ENCODE measurements at places on chromosomes 12 and 14.

DNA sequence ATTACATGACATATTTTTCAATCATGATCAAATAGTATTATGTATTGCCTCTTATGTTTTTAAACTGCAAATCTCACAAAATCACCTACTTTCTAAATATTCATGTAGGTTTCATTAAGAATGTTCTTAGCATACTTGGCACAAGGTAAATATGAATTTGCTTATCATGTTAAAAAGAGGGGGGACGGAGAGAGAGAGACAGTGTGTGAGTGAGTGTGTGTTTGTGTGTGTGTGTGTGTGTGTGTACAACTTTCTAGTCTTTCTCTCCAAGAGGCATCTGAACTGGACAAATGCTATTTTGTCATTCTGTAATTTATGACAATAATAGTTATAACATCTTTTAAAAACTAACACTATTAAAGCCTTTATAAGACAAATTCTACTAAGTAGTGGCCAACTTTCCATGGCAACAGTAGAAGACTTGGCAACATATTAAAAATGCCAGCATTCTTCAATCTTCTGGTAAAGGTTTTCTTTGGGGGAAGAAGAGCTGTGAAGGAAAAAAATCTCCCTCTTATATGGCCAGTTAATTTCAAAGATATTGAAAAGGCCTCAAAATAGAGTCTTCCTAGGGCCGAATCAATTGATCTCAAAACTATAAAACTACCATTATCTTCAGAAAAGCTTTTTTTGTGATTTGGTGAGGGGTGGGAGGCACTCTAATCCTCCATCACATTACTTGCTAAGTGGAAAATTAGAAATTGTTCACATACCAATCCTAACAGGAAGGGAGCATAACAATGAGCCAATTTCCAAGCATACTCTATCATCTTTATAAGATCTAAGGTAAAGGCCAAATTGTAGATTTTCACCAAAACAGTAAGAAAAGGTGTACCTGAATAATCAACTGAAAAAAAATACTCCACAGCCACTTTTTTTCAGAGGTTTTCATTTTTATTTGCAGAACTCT, 28.2 kb downstream of the CDK17 start:
- no peak for DNase-seq

DNA sequence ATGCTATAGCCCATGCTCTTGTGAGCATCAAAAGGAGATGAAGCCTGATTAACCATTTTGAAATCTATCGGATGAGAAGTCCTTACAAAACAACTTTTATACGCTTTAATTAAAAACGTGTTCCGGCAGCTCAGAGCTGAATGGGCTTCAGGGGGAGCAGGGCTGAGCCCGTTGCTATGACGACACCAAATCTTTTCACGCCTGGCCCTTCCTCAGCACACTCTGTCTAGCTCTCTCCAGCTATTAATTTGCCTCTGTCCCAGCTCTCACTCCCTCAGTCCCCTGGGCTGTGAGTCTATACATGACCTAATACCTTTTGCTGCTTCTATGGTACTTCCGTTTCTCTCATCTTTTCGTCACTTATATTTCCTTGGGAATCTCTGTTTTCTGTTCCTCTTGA, 15.8 kb downstream of the FOXA1 start:
- DNase-seq: no peak

- DNase-seq: no peak
These were observed 162.6 kb upstream of the PLEKHG7 start for GRCh38 chr12:92539976-92540781.

DNA sequence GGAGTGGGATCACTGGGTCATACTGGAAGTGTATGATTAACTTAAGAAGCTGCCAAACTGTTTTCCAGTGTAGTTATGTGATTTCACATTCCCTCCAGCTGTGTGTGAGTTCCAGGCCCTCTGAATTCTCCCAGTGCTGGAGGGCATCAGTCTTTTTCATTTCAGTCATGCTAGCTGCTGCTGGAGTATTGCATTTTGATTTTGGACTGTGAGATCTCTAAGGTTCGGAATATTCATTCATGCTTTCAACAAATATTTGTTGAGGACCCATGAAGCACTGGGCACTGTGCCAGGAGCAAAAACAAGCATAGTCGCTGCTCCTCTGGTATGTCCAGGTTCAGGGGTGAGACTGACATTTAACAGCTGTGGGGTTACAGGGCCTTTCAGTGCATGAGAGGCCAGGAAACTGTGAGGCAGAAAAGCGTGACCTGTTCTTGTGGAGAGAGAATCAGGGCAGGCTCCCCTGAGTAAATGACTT, 133.2 kb downstream of the SCARB1 start:
- DNase-seq: no peak

GRCh38 chr12:120666571-120667390, 20.2 kb upstream of the MLEC start:
- DNase-seq: no peak

DNA sequence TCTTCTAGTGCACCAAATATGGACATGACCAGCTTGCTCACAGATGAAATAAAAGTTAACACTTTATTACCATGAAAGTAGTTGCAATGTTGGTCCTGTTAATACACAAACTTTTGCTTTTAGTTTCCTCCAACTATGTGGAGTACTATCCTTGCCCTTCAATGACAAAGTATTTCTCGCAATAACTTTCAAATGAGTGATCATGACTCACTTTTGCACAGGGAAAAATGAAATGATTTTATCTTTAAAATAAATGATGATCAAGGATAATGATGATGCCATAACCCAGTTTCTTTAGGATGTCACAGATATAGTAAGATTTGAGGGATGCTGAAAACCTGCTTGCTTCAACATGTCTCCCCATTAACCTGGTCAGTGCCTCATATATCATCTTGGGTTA, 254.0 kb upstream of the KITLG start:
- DNase-seq: no peak

DNA sequence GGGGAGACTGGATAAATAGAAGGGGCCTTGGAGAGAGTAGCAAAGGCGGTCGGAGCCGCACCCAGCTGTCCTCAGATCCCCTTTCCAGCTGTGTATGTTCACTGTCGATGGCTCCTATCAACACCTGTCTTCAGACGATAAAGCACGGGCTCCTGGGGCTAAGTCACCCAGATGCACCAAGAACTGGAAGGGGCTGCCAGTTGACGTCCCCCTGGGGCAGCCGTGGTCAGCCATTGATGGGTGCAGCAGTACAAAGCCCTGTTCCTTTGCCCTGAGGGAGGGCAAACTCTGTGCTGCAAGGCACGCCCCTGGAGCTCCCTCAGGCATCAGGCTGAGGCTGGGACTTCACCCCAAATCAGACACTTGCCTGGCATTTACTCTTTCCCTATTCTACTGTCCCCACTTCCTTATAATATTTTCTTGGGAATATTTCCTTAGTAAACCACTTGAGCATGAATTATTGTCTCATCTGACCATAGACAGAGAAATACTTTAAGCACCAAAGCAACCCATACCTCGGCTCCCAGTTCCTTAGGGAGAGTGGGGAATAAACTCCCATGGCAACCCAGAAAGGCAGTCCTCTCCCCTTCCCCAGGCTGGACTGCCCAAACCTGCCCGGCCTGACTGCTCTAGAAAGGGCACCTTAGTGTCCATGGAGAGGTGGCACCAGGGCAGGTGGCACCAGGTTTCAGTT, 59.6 kb upstream of the SCN8A start:
- DNase-seq: no peak

DNA sequence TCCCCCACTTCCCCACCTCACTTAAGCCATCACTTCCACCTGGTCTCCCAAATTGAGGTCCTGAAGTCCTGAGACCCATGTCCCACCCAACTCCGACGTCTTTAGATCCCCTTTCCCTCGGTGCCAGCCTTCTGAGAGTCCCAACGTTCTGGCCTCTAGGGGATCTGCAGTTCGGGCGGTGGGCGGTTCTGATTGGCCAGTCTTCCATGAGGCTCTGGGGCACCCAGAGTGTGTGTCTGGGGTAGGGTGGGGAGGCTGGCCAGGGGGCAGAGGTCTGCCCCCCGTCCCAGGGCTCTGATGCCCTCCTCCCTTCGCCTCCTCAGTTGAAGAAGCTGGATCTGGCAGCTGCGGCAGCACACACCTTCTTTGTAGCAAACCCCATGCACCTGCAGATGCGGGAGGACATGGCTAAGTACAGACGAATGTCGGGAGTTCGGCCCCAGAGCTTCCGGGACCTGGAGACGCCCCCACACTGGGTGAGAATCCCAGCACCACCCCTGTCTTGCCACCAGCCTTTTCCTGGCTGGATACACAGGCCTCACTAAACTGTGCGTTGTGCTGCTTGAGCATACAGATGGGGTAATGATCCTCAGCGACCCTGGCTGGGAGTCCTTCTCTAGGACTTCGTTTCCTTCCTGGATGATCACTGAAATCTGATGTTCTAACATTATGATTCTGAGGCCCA, 1.5 kb downstream of the P3H3 start:
- DNase-seq: no peak

GRCh38 chr14:34032720-34033119, 81.8 kb upstream of the EGLN3 start:
- DNase-seq: no peak

DNA sequence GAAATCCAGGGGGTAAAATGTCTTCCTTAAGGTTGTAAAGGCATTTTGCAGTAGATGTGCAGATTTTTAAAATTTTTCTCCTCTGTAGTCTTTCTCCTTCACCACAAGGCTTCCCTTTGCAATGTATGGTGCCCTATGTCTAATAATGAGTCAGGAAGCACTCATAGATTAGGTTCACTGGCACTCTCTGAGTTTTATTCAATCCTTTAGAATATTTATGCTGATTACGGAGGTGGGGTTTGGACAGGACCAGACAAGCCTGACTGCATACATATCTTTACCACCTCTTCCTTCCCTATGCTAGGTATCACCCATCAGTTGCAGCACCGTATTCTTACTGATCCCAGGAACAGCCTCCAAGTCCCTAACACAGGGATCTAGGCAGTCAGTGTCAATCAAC, 99.5 kb downstream of the NEDD1 start:
- no peak for DNase-seq

GRCh38 chr14:100132161-100132902, 27.1 kb downstream of the DEGS2 start:
- DNase-seq: no peak

DNA sequence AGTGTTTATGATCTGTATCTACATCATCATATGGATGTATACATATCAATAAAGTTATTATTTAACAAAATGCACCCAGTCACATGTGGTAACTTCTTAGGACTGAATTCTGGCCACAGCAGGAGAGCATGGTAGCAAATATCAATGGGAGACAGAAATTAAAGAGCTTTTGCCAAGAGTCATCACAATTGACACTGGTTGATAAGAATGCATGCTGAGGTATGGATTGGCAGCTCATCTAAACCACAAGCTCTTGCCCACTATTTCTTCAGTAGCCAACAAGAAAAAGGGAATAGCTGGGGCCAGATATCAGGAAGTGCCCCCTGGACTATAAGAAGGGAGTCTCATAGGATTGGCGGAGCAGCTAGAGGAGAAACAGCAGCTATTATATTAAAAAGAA, 9.4 kb upstream of the PTGR2 start:
- no peak for DNase-seq

- DNase-seq: no peak
These were observed 17.1 kb downstream of the MRPL42 start for GRCh38 chr12:93484315-93484981.

GRCh38 chr12:72057330-72057914, 118.8 kb downstream of the TPH2 start:
- DNase-seq: no peak

- no peak for DNase-seq
These were observed 687 bp downstream of the ASIC1 start for GRCh38 chr12:50057896-50058670.

- DNase-seq: no peak
These were observed 782.5 kb downstream of the C12orf50 start for GRCh38 chr12:87246726-87247125.
